ENCODE measurements at places on chromosomes 11 and 22. TPM values are rescaled to one million over a fixed set of nuclear protein-coding genes. Genes with fewer than 3 reads are reported as not detected.

- no peak for DNase-seq
Observed at GRCh38 chr11:113904379-113905101, at the start of gene HTR3B. Gene HTR3B (plus strand): TSS chr11:113904796. CDS start chr11:113904934, 138 bp downstream.

DNA sequence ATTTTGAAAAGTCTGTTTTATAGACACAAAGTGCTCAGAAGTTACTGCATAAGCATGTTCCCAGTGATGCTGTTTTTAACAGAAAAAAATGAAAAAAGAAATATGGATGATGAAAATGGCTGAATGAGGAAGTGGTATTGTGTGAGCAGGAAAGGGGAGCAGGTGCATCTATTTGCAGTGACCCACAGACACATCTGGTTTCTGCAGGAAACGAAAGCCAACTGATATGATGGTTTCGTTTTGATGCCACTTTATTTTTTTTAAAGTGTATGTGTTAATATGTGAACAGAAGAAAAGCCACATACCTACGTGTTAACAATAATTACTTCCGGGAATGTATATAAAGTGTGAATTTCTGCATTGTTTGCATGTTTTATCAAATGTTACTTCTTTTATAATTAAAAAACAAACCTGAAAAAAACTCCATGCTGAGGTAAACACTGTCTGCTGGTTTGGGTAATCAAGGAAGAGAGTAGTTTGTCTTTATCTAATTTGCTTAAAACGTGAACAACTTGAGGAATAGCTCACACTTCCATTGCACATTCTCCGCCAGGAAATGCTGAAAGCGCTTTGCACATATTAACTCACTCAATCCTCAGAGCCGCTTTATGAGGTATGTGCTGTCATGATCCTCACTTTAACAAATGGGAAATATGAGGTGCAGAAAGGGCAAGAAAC, 1335.9 kb downstream of the TBC1D22A start:
- no peak for DNase-seq

DNA sequence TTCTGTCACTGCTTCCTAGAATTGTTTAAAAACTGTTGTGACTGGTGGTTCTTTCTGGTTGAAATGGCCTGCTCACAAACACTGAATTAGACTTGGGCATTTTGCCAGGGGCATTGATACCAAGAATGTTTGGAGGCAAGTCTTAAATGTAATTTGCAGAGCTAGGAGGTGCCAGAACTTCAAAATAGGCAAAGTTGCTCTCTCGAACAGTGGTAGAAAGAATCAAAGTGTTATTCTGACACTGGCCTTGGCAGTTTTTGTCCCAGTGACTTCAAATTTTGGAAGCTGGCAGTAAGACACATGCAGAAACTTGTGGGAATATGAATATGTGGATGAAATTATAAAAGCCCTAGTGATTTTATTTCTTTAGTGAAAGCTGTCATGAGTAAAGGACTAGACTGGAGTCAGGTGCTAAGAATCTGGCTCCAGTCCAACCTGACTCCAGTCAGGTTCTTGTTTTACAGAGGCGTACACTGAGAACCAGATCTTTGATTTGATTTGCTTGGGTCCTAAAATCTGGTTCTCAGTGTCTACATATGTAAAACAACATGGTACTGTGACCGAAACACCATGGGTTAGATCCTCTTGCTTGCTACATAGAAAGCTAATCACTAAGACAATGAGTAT, 20.9 kb downstream of the SVIP start:
- no peak for DNase-seq

- DNase-seq = no peak
Observed at GRCh38 chr11:27088353-27088752, 47.7 kb downstream of the BBOX1 start.

GRCh38 chr11:60855726-60856633, at the start of gene PTGDR2:
Gene PTGDR2 (minus strand): TSS chr11:60855950. CDS start chr11:60853722, 2,228 bp downstream.
- no peak for DNase-seq

GRCh38 chr11:75022296-75022695, 33.6 kb downstream of the NEU3 start:
- DNase-seq = no peak

- DNase-seq = no peak
Observed at GRCh38 chr11:102946237-102946636, 9.3 kb downstream of the MMP13 start.

DNA sequence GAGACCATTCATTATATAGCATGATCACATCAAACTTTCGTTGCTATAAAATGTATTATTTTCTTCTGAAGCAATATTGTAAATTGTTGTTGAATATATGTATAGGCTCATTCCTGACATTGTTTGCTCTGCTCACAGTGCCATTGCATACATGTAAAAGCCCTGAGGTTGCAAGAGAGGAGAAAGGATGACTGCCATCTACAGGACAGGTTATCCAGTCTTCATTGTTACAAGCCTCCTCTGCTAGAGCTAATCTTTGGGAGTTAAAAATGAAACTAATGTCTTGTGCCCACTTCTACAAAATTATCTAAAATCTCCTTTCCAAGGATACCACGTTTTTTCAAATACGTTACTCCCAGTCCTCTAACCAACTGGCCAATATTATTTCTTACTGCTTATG, 16.4 kb upstream of the OR5AL1 start:
- no peak for DNase-seq

MMP11 gene
- total RNA-seq = 10.0 TPM

- no peak for DNase-seq
Observed at GRCh38 chr11:117230286-117230961, 1.4 kb downstream of the PCSK7 start.

WEE1 gene
- 25.3 TPM for total RNA-seq

DNA sequence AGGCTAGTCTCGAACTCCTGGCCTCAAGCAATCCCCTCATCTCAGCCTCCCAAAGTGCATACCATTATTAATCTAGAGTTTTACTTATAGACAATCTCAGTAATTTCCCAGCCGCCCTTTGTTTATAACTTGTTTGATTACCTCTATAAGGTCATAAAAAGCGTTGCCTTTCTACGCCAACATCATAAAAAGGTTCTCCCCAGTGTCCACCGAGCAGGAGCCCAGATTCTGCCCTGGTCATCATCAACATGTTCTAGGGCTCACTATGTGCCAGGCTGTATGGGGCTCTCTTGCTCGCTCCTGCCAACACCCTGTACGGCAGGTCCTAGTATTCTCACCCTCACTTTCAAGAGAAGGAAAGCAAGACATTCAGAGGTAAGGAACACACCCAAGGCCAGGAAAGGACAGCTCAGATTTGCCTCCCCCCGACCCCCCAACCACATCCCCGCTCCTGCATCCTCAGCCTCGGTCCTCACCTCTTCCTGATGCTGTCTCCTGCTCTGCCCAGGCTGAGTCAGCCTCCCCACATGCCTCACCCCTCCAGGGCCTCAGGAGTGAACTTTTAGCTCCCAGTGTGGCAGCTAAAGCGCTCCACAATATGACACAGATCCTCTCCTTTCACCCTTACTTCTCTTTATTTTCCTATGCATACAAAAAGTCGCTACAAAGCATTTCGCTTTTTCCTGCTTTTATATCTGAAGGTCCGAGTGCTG, 14.3 kb downstream of the ARFGAP3 start:
- DNase-seq = no peak

CREB3L1 gene
- 20.7 TPM for total RNA-seq

- DNase-seq = no peak
Observed at GRCh38 chr11:104343578-104343977, 179.6 kb upstream of the PDGFD start.

- no peak for DNase-seq
Observed at GRCh38 chr11:117945047-117945810, 16.0 kb upstream of the TMPRSS13 start.
